ENCODE measurements at places on chromosomes 16 and 17.

GRCh38 chr16:2040787-2041522 is 6.7 kb downstream of the NTHL1 start:
- DNase-seq = no peak

- peak; percentile 93 for DNase-seq
Observed at GRCh38 chr17:41738077-41738800, 3.8 kb upstream of the HAP1 start.

GRCh38 chr17:62727916-62728672 is 80.0 kb downstream of the MARCHF10 start:
- DNase-seq = peak; percentile 44

DNA sequence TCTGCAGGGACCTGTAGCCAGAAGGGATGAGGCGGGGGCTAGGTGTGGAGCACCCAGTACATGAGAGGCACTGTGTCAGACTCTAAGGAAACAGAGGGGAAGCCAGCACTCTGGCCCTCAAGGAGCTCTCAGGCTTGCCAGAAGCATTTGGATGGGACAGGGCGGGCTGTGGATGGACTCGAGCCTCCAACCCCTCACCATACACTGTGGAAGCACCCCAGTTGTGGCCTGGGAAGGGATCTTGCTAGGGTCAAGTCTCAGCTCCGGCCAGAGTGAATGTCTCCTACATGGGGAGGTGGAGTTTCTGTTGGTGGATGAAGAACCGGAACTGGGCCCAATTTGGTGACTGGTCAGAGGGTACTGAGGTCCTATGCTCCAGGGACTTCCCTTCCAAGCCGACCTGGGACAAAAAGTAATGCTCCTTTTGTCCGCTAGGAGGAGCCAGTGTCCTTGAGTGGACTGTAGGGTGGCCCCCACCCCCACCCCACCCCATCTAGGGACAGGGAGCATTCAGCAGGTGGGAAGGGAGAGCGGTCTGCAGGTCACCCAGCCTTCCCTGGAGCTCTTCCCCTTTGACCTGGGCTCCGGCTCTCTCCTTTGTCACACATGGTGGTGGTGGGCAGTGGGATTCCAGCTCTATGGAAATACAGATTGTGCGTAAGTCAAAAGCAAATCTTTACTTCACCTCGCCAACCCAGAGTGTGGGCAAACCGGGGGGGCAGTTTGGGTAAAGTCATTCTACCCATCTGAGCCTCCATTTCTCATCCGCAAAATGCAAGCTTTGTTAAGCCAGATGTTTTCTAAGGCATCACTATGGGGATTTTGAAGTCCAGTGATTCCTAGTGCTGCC is 20.4 kb upstream of the PHB1 start:
- DNase-seq = peak; percentile 83

GRCh38 chr17:61464130-61464842 is 12.1 kb downstream of the TBX4 start:
- no peak for DNase-seq

DNA sequence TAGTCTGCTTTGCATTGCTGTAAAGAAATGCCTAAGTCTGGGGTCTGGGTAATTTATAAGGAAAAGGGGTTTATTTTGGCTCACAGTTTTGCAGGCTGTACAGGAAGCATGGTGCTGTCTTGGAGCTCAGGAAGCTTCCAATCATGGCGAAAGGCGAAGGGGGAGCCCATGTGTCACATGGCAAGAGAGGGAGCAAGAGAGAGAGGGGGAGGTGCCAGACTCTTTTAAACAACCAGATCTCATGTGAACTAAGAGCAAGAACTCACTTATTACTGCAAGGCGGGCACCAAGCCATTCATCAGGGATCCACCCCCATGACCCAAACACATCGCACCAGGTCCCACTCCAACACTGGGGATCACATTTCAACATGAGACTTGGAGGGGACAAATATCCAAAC is 148.2 kb upstream of the HS3ST2 start:
- DNase-seq = no peak

DNA sequence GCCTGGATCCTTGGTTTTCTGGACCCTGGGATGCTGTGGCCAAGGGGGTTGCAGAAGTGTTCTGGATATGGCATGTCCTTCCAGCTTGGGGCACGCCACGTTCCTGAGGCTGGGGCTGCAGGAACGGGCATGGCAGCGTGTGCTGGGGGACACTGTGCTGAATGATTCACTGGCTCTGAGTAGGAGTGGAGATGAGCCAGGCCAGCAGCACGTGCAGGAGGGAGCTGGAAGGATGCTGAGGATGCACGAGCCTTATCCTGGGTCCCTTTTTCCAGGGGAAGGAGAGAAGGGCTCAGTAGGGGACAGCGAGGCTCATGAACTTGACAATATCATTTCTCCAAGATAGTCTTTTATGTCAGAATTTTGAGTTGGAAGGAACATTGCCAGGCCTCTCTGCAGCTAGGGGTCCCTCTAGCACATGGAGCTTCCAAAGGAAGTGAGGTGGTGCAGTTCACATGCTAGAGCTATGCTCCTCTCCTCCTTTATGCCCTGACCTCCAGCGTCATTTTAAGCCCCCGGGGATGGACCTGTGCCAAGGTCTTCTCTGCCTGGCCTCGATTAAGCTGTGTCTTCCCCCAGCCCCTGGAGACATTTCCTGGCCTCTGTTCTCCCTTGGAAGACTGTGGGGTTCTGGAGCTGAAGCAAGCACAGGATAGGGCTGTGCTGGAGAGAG is 125.9 kb downstream of the OR1D5 start:
- peak; percentile 58 for DNase-seq

DNA sequence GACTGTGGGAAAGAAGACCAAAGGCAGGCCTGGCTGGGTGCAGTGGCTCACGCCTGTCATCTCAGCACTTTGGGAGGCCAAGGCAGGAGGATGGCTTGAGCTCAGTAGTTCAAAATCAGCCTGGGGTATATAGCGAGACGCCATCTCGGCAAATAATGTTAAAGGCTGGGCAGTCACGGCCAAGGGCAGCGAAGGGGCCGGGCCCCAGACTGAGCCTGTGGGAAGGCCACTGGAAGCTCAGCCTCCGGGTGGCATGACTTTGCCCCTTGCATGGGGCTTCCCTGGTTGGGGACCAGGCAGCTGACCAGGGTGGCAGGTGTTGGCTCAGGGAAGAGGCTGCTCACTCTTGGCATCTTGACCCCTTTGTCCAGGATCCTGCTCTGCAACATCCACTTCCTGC is 14.0 kb upstream of the CD300LD start:
- no peak for DNase-seq

DNA sequence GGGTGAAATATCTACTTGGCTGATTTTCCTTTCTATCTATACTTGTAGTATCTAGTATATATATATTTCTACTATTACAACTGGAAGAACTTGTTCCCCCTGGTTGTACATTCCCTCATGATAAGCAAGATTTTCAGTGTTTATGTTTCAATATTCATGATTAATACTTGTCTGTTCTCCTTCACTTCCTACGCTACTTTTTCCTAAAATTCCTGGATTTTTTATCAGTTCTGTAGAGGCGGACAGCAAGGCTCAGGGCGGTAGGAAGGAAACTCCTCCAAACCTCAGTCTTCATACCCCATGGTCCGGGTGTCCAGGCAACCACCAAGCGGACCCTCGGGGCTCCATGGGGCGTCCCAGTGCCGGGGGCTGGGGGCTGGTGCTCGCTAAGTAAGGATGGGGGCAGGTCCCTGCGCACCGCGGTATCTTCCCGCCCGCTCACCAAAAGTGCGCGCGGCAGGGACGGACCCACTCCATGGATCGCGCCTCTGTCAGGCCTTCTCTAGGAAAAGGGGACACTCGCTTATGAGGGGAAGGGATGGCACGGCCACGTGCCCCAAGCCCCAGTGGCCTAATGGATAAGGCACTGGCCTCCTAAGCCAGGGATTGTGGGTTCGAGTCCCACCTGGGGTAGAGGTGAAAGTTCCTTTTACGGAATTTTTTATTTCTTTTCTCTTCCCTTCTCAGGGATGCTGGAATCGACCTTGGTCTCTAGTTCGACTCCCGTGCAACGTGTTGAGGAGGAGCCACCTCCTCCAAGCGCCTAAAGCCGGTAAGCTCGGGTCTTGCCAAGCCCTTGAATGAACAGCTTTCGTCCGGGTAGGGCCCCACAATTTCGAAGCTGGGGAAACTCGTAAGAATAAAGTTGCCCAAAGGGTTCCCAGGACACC is 13.2 kb downstream of the ATP5PD start:
- DNase-seq = peak; percentile 98

DNA sequence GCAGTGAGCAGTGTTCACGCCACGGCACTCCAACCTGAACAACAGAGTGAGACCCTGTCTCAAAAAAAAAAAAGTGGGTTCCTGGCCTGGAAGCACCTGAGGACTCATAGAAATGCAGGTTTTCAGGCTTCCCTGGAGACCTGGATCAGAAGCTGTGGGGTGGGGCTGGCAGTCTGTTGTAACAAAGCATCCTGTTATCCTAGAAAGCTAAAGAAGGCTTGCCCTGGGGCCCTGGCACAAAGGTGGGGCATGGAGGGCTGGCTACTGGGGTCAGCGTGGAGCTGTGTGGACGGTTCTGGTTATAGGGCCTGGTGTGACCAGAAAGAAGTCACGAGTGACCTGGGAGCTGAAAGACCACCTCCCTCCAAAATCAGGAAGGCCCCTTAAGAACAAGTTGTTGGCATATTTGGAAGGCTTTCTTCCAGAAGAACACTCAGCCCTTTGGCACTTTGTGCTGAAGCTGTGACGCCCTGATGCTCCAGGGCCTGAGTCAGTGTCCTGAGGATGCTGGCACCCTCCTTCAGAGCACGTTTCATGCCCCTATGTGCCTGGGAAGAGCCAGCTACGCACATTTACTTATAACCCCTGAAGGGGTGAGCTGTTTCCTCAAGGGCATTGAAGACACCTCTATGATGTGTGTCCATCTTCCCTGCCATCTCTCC is 6.2 kb downstream of the CRISPLD2 start:
- no peak for DNase-seq

GRCh38 chr17:79674506-79675412 is 56.0 kb upstream of the ENPP7 start:
- DNase-seq = peak; percentile 60

- no peak for DNase-seq
Observed at GRCh38 chr17:35486920-35487732, 38.6 kb upstream of the SLFN13 start.

DNA sequence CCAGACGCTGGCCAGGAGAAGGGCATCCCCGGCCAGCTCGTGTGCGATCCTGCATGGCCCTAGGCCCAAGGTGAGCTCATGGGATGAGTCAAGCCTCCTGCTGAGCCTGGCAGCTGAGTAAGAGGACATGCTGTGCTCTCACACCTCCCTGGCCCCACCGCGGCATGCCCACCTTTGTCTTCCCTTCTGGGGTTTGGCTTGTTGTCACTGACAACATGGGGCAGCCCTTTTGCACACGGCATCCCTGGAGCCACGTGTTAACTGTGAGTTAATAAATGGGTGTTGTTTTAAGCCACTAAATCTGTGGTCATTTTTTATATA is 8.9 kb upstream of the TNS4 start:
- no peak for DNase-seq

DNA sequence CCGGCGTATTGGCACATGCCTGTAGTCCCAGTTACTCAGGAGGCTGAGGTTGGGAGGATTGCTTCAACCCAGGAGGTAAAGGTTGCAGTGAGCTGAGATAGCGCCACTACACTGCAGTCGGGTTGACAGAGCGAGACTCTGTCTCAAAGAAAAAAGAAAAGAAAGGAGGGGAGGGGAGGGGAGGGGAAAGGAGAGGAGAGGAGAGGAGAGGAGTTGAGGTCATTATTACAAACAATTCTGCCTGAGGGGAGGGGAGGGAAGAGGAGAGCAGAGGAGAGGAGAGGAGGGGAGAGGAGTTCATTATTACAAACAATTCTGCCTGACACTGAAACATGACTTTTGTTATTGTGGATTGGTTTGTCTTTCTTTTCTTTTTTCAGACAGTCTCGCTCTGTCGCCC is 19.8 kb upstream of the ABCA5 start:
- no peak for DNase-seq

DNA sequence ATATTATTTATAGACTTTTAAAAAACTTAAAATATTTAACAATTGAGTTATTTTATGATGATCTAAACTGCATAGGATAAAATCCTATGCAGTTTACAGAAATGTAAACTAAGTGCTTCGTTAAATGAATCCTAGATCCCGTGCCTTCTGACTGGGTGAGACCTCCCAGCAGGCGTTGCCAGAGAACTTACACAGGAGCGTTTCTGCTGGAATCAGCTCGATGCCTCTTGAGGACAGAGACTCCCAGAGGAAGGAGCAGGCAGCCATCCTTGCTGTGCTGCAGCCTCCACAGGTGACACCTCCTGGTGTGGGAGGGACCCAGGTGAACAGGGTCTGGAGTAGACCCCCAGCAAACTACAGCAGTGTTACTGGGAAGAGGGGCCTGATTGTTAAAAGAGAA is 160.4 kb downstream of the WWOX start:
- peak; percentile 24 for DNase-seq

- DNase-seq = no peak
Observed at GRCh38 chr17:71830866-71831265, 290.0 kb upstream of the SOX9 start.

- DNase-seq = no peak
Observed at GRCh38 chr16:85627089-85627488, 14.0 kb downstream of the GSE1 start.

GRCh38 chr16:90044111-90044551 is 24.9 kb upstream of the DBNDD1 start:
- no peak for DNase-seq

DNA sequence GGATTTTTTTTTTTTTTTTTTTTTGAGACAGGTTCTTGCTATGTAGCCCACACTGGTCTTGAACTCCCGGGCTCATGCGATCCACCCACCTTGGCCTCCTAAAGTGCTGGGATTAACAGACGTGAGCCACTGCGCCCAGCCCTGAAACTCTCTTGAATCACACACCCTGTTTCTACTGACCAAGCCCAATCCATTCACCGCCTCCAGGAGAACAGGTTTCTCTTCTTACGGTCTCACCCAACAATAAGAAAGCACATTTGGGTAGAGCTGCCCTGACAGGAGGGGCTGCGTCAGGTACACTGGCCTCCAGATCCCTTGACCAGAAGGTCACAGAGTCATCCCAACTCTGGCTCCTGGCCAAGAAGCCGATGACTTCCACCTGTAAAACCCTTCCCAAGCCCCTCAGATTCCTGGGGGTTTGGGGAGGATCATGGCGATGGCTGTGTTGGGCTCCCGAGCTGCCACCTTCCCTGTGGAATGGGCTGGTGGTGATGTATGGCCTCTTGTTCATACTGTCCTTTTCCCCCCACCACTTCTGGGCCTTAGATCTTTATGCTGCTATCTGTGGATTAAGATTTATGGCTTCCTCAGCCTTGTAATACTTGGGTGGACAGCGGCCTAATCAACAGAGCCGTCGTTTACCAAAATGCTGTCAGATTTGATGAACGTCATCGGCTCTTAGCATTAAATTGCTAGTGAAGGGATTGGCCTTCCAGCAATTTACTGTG is 89.1 kb downstream of the KATNIP start:
- peak; percentile 74 for DNase-seq

- DNase-seq = no peak
Observed at GRCh38 chr17:30225112-30225511, 10.4 kb downstream of the SLC6A4 start.

GRCh38 chr17:28550858-28551257 is 1.6 kb downstream of the UNC119 start:
- peak; percentile 55 for DNase-seq

GRCh38 chr16:80437707-80438106 is 103.1 kb upstream of the DYNLRB2 start:
- no peak for DNase-seq
